SJSA1 (cell line): ENCODE measurements at places on chromosomes 11 and 22. TPM values are rescaled to one million over a fixed set of nuclear protein-coding genes. Genes with fewer than 3 reads are reported as not detected.

CRYAB gene
- 0.97 and 3.1 TPM in 2 replicates for total RNA-seq

RBM7 gene
- total RNA-seq = 24.2 and 37.5 TPM in 2 replicates

MAP6 gene
- 0.13 TPM in 1 of 2 replicates, not detected in the other for total RNA-seq

DNA sequence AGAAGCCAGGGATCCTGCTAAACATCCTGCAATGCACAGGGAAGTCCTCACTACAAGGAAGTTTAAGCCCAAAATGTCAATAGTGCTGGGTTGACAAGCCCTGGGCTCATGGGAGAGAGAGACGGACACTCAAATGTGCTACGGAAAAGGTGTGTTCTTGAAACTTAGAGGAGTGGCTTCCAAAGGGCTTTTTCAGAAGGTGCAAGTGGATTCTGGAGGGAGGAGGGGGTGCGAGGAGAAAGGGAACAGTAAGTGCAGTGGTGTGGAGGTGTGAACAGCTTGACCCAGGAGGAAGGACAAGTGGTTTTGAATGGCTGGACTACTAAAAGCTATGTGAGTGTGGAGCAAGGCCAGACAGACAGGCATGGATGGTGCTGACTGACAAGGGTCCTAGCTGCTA lies 50.4 kb upstream of the CECR2 start:
- no peak overlapping the region for H3K4me3 ChIP-seq
- no peaks in the 10 kb centered on the region for H3K36me3 ChIP-seq
- no peaks in the 10 kb centered on the region; the same call in 1 of the 2 replicates for H3K27me3 ChIP-seq
- no peaks in the 10 kb centered on the region for H3K4me1 ChIP-seq

- H3K36me3 ChIP-seq = no peaks in the 10 kb centered on the region
- no peaks in the 10 kb centered on the region for H3K27me3 ChIP-seq
- no peak overlapping the region for H3K27ac ChIP-seq
- H3K4me3 ChIP-seq = no peak overlapping the region
Observed at GRCh38 chr11:111665777-111666176, 63.5 kb downstream of the SIK2 start.

DNA sequence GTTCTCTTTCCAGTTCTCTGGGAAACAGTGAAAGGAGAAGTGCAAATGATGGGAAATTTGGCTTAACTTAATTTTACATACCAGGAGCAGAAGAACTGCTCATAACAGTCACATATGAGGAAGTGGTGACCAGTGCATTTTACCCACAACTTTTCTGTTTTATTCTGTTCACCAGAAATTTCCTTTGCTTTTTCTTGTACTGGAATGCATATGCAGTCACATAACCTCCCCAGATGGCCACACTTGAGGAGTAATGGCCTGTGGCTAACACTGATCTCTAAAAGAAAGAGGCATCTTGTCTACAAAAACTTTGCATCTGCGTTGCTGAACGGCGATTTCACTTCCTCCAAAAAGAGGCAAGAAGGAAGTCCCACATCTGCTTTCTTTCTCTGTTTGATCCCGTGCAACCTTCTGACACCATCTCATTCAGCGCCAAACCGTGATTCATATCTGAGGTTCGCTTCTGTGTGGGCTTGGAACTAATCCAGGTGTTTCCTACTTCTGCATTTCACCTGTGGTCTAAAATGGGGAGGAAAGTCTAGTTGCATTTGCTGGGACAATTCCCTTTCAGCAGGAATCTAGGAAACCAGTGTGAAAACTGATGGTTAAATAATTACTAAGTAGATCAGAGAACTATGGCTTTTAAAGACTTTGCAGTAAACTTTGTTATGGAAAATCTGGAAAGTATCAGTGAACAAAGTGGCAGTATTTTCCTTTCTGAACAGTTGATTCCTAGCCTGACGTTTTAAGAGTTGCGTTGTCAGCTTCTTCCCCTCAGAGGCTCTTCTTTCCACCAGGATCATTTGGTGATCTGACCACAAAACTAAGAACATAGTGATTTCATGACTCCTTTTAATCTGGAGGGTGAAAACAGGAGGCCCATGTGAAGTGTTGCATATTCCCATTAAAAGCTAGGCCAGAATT lies 4.2 kb upstream of the MPEG1 start:
- no peaks in the 10 kb centered on the region for H3K27me3 ChIP-seq
- DNase-seq = no peak
- H3K4me3 ChIP-seq = no peak overlapping the region
- H3K4me1 ChIP-seq = peaks cover 28% of the 10 kb centered on the region
- no peaks in the 10 kb centered on the region for H3K36me3 ChIP-seq
- H3K27ac ChIP-seq = peak overlapping the region; percentile 21

DNA sequence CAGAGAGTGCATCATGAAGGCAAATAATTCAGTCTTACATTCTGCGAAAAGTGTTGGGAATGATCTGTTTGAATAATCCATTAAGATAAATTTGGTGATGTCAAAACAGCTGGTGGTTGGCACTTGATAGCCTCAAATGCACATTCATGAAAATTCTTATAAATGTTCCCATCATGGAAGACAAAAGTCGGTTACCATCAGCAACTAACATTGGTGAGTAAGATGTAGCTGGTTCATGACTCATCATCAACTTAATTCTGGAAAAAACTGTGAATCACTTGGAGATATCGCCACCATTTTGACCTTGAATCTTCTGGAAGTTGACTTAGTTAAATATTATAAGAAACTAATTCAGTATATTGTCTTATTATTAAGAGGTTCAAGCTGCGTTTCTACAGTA lies 11.2 kb downstream of the CRYBB1 start:
- DNase-seq = no peak
- no peaks in the 10 kb centered on the region for H3K27me3 ChIP-seq
- peaks cover 29% of the 10 kb centered on the region for H3K4me1 ChIP-seq
- H3K27ac ChIP-seq = no peak overlapping the region
- no peaks in the 10 kb centered on the region for H3K36me3 ChIP-seq
- H3K4me3 ChIP-seq = no peak overlapping the region

DNA sequence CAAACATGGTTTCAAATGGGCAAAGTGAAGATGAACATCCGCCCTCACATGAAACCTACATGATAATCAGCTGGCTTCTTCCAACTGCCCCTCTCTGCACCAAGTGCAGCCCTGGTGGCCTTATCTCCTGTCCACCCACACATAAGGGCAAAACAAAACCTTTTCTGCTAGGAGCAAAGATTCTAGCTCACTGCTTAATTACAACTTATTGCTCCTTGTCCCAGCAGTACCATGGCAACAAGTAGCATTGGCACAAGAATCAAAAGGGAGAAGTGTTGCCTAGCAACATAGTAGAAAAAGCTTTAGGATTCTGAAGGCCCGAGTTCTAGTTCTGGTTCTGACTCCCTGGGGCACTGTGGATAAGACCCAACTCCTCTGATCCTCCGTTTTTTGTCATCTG lies 68.7 kb upstream of the BMAL1 start:
- DNase-seq = no peak
- H3K27me3 ChIP-seq = no peaks in the 10 kb centered on the region
- H3K4me1 ChIP-seq = peaks cover 27% of the 10 kb centered on the region
- no peaks in the 10 kb centered on the region for H3K36me3 ChIP-seq
